ENCODE measurements at places on chromosomes 11 and 22.

DNA sequence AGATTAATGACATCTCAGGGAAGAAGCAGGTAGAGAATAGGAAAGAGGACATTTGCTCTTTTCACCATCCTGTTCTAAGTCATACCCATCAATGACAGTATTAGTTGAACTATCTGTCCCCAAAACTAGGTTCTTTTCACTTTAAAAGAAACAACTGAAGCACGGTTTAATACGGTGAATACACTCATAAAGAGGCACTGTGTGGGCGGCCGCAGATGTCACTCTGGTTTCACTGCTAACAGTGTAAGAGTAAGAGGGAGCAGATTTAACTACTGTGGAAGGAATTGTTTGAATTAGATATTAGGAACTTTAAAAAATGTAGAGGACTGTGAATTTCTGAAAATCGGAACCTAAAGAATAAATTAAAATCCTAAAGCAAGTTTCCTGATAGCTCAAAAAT lies 49.5 kb downstream of the VSIG10L2 start:
- DNase-seq = no peak

- no peak for DNase-seq
Measured at GRCh38 chr11:95308512-95309035, 77.6 kb upstream of the SESN3 start.

DNA sequence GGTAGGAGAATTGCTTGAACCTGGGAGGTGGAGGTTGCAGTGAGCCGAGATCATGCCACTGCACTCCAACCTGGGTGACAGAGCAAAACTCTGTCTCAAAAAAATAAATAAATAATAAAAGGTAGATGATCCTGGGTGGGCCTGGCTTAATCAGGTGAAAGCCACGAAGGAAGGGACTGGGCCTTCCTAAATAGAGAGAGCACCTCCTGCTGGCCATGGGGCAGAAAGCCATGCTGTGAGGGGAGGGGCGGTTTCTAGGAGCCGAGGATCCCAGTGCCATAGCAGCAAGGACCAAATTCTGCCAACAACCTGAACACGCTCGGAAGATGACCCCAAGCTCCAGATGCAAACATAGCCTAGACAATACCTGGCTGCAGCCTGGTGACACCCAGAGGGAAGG lies 24.5 kb upstream of the DGKZ start:
- DNase-seq = no peak

- DNase-seq = no peak
Measured at GRCh38 chr11:131178020-131178419, 192.4 kb upstream of the NTM start.

- no peak for DNase-seq
Measured at GRCh38 chr11:103994094-103994493, 42.3 kb upstream of the DDI1 start.

DNA sequence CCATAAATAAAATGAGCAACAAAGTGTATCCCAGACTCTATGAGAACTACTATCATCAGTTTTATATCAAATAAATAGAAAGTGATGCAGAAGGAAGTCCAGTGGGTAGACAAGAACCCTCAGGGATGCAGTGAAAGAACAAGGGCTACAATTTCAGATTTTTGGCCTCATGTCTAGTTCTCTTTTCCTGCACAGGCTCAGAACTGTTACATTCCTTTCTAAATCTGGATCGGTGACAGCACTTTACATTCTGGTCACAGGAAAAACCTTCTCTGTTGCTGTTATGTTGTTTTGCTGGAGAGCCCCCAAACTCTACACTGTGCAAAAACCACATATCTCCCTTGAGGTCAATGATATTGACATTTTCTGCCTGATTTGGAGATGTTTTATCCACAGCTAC lies 108.8 kb upstream of the ANO5 start:
- DNase-seq = no peak

DNA sequence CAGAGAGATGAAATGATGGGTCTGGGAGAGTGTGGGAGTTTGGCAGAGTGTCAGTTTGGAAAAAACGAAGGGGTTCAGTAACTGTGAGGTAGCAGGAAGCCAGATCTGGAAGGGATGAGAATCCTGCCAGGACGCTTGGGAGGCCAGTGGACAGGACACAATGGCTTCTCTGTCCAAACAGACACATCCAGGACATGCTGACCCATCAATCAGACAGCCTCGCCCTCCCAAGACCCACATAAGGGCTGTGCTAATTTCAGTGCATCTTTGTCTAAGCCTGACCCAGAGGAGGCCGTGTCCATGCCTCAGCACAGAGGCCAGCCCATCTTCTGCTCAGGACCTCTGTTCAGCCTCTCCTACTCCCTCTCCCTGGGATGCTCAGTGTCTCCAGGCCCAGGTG lies 576.5 kb upstream of the B3GAT1 start:
- no peak for DNase-seq

DNA sequence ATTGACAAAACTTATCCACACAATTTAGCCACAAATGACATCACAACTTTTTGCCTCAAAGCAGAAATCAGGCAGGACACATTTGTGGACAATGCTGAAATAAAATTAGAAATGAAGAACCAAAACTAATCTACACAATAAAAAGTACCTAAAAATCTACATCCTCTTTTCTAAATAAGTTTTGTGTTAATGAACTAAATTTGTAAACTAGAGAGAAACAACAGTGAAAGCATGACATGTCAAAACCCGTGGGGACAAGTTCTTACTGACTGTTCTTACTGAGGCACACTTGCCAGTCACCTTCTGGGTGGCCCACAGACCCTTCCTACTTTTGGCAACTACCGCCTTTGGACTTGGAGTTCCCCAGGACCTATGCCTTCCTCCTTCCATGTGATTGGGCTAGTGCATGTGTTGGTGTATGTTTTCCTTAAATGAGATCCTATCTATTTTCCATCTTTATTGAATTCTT lies 60.7 kb upstream of the MUC15 start:
- DNase-seq = no peak

DNA sequence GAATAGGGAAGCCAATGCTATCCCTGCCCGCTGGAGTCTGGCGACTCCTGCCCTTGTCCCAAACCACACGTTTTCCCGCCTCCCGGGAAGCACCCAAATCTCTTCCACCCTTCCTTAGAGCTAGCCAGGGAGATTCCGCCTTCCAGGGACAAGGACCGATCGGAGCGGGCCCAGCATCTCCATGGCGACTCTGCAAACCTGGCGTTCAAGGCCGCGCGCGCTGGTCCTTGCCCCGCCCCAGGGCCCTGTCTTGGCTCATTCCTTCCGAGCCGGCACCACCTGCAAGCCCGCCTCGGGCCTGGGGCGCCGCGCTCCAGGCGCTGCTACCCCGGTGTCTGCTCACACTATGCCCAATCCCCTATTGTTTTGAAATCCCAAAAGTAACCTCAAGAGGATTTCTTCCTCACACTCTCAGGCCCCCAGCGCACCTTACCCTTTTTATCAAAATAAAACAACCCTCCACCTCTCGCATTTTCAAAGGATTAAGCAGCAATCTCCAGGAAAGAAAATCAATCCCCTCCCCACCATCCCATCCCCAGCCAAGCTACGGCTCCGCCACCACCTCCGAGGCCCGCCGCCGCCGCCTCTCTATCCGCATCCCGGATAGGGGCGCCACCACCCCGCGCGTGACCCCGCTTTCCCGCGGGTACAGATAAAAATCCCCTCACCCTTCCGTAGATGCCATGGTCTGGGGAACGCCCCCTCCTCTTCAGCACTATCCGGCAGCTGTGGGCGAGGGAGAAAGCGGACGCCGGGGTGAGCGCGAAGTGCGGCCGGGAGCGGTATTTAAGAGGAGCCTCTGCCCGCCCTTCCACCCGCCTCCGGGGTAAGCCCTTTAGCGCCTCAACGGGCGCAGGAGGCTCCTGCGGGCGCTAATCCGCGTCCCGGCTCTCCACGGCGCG lies 825 bp downstream of the SLC1A2 start:
- DNase-seq = no peak

DNA sequence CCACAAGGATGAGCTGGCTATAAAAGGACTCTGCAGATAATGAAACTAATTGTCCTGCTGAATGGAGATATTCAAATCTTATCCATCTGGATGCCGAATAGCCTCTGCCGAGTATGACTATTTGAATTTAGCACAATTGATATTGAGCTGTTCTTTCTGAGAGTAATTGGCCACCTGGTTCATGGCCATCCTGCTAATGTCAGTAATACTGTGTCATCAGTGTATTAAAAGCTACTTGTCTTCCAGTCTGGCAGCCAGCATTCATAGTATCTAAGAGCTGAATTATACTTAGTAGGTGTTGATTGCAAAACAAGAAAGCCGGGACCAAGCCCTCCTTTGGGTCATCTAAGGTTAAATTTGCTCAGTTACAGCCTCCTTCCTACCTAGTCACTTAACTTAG lies 310.7 kb upstream of the NCAM1 start:
- DNase-seq = no peak

GRCh38 chr22:32745251-32745995 lies 56.1 kb upstream of the TIMP3 start:
- DNase-seq = no peak

- no peak for DNase-seq
Measured at GRCh38 chr11:9367551-9367950, 16.9 kb upstream of the IPO7 start.

- no peak for DNase-seq
Measured at GRCh38 chr22:21708960-21709359, 26.6 kb downstream of the YPEL1 start.

- DNase-seq = no peak
Measured at GRCh38 chr11:104365676-104366075, 201.7 kb upstream of the PDGFD start.

GRCh38 chr11:47948137-47948536 lies 32.2 kb upstream of the PTPRJ start:
- no peak for DNase-seq

DNA sequence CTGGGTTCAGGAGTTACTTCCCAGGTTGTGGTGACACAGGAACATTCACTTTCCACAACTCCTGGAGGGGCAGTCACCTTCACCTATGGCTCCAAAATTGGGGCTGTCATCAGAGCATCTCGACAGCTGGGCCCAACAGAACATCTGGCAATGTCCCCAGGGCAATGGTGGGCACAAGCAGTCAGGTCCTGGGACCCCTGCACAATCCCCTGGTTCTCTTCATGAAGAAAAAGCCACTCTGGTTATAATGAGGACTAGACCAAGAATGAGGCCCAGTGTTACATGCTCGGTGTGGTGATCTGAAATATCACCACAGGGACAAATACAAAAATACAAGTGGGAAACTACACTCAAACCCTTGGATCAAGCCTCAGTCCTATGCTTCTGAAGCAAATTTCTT lies 89.0 kb upstream of the VPREB1 start:
- DNase-seq = no peak

DNA sequence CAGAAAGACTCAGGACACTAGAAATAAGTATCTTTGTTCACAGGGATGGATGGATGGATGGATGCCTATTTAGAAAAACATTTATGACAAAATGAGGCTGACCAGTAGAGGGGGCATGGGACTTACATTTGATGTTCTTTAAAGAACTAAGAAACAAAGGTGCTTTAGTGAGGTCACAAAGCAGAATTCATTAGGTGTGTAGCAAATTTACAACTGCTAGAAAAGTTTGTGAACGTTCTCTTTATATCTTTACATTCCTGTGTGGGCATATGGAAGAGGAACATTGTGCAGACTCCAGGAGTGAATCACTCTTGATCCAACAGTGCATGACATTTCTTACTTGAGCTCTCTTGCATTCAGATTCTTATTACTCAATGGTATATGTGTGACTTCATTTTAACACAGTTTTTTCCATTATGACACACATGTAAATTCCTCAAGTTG lies 15.8 kb upstream of the SIK2 start:
- peak; percentile 51 for DNase-seq

DNA sequence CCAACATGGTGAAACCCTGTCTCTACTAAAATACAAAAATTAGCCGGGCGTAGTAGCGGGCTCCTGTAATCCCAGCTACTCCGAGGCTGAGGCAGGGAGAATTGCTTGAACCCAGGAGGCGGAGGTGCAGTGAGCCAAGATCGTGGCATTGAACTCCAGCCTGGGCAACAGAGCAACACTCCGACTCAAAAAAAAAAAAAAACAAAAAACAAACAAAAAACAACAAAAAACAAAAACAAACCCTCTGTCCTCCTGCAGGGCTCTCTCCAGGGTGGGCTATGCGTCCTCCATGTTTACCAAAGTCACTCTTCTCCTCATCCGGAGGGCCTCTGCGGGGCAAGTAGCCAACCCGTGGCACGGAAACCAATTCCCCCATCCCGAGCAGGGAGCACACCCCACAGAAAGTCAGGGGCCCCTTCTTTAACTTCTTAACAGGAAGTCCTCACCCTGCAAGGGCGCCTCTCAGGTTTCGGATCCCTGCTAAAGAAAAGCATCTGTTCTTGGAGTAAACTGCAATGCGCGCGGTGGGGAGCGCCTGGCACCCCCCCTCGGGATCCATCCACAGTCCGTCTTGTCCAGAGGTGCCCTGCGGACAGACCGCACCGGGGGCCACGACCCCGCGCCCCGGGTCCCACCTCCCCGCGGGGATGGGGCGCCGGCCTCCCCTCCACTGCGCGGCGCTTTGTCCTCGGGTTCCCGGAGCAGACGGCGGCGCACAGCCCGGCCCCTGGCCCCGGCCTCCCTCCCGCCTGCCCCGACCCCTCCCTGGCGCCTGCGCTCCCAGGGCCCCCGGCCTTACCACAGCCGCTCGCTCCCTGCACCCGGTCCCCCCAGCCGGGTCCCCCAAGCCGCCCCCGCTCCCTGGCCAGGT lies 712 bp downstream of the CERK start:
- DNase-seq = peak; percentile 35

DNA sequence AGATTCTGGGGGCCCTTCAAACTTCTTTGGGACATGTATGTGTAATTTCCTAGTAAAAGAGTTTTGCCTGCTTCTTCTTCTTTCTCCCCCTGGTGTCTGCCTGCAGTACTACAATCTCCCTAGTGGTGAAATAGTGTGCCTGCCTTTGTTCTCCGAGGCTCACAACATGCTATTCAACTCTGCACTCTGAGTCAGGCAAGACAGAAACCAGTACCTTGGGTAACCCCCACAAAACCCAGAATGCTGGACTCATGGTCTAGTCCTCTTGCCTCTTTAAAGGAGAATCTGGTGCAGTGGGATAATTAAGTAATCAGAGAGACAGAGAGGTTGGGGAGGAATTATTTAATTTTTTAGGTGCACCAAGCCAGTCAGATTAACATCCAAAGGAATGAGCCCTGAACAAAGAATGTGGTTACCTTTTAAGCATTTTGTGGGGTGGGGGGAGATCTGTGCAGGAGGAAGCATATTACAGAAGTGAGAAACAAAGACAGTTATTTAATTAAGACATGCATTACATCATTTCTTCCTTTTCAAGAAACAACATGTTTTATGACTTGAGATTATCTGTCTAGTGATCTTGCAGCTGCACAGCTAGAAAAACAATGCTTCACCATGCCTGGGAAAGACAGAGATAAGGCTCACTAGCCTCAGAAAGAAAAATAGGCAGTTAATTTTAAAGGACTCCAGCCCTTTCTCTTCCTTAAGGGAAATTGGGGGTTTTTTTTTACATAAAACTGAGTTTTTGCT lies 11.0 kb upstream of the MS4A6A start:
- peak; percentile 20 for DNase-seq

DNA sequence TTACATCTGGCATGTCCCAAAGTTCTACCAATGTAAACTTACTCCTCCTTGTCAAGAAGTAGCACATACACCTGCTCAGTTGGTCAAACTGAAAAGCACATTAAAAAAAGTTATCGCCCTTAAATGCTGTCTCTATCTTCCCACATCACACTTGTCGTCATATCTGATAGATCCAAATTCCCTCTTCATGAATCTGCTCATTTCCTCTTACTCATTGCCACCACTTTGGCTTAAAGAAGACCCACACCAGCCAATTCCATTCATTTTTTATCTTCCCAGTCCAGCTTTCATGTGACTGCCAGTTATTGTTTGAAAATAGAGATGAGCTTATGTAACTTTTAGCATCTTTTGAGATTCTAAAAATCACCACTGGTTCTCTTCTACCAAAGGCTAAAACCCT lies 305.9 kb upstream of the MTNR1B start:
- no peak for DNase-seq

GRCh38 chr11:75141166-75141565 lies 9.7 kb upstream of the SLCO2B1 start:
- DNase-seq = no peak
